ENCODE measurements at places on chromosomes 3 and 15.

DNA sequence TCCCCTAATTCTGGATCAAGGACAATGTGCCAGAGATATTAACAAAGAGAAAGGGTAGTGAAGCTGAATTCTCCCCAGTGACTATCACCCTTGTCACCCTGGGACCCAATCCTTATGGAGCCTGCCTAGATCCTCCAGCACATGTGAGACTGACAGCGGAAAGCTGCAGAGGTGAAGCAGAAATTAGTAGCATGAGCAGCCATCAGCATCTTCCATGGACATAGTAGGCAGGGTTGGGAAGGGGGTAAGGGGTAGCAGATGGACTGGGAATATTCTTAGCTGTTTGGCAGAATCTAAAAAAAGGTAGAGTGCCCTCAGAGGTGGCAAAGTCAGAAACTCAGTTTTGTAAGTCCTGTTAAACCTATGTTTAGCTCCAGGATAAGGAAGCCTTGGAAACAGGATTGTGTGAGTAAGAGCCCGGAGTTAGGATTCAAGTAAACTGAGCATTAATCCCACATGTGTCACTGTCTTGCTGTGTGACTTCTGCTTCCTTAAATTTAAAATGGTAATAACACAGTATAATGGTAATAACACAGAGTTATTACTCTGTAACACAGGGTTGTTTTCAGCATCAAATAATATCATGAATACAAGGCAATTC, 14.5 kb downstream of the GOLIM4 start:
- no peak for DNase-seq

DNA sequence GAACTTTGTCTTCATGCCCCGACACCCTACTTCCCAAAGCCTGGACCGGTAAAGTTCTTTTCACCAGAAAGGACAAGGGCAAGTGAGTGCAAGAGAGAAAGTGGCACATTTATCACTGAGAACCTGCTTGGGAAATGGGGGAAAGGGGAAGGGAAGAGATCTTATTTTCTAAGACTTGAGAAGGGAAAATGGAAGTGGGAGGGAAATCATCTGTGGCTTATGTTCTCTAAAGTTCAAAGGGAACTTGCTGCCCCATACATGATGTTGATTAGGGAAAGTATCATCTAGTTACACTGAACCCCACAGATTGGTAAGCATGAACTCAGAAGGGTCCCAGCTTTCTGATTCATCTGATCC, 199.5 kb upstream of the LPP start:
- DNase-seq, result no peak

- DNase-seq, result no peak
Measured at GRCh38 chr3:105763659-105764036, 105.2 kb downstream of the CBLB start.

DNA sequence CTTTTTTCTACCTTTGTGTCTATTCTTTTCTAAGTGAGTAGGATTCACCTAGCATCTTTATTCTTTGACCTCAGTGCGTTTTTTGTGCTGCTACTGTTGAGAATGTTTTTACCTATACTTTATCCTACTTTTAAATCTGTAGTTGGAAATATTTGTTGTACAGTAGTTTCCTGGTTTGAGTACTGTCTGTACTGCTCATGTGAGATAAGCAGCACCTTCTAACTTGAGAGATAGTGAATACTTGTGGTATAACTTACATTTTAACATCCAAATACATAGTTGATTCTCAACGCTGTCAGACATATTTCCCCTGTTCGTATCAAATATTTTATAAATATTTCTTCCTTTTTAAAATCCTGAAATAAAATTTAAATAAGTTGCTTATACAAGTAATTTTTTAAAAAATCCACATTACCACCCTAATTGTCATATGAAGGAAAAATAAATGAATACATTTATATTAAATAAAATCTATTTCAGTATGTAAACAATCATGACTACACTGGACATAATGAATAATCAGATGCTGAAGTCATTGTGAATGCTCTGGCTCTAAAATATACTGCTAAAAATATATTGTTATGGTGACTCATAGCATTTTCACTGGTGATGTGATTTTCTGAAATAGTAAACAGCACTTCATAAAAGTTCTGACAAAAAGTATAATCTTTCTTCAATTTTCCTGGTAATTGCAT, 17.4 kb downstream of the ATP11B start:
- no peak for DNase-seq

- no peak for DNase-seq
Measured at GRCh38 chr3:182244222-182244971, 532.7 kb downstream of the SOX2 start.

GRCh38 chr3:154664714-154665113, 234.7 kb upstream of the GPR149 start:
- DNase-seq, result no peak

GRCh38 chr3:18898911-18899310, 249.4 kb upstream of the KCNH8 start:
- no peak for DNase-seq

DNA sequence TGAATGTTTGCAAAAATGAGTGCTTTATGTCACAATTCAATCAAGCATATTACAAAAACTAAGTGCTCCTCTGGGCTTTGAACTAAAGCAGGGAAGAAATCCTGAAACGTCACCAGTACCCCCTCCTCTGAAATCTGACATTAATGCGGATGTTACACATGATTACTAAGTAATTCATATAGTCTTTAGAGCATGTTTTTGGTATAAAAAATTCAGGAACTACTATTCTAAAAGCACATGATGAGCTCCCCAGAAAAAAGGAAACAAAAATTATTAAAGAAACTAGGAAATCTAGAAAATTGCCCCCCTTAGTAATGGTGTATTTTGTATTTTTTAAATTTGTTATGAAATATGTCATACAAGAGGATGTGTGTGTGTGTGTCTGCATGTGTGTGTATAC, 87.7 kb downstream of the MYO5A start:
- no peak for DNase-seq

- DNase-seq, result no peak
Measured at GRCh38 chr3:113927556-113927955, 20.3 kb upstream of the ZDHHC23 start.

DNA sequence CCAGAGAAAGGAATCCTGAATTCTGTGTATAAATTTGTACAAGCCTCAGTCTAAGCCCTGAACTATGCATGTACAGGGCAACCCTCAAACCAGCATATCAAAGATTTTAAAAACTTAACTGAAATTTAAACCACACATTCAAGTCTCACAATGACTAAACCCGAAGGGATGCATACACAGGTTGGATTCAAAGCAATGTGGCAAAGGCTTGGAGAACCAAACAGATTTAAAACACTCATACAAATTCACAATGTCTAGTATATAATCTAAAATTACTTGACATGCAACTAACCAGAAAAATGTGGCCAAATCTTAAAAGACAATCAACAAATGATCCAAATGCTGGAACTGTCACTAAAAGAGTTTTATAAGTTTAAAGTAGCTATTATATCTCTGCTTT, 36.4 kb downstream of the CEP152 start:
- DNase-seq, result no peak

DNA sequence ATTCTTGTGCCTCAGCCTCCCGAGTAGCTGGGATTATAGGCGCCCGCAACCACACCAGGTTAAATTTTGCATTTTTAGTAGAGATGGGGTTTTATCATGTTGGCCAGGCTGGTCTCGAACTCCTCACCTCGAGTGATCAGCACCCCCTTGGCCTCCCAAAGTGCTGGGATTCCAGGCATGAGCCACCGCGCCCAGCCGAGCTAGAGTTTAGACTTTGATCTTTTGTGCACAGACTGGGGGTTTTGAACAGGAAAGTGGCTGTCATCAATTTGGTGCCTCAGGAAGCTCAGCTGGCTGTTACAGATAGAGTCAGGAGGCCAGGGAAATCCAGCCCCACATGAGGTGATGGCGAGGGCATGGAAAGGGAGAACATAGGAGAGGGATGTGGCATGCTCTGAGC, 19.3 kb upstream of the IREB2 start:
- no peak for DNase-seq

DNA sequence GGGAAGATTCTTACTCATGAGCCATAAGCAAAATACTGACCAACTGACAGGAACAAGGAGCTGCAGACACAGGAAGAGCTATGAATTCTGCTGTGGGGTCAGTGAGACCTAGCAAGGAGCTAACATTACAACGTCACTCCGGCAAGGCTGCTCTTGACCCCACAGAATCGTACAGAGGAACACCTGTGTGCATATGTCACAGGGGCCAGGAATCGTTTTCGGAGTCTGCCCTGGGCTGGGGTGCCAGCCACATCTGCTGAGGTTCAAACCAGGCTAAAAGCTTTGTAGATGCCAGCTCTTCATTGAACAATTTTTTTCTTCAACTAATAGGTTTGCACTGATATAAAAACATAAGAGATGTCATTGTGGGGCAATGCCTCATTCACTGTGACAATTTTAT, 82.6 kb downstream of the LRRK1 start:
- no peak for DNase-seq
